8988T (cell line): ENCODE measurements at places on chromosomes 16 and 17.

DNA sequence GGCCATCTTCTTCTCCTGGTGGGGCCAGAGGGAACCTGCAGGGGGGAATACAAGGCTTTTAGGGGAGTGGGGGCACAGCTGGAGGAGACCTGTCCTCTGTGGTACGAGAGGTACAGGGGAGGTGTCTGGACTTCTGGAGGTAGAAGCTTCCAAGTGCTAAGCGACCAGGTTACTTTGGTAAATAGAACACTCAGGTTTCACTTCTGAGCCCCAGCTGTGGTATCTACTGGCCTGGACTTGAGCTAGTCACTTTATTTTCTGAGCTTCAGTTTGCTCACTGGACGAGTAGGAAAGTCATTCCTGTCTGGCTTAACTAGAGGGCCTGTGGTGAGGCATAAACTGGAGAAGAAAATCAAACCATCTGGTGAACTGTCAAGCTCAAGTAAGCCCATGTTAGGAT is at the start of gene HEATR9:
Gene HEATR9, minus strand, starts transcription at position 155 of the 400 bp plus-strand sequence. Its CDS starts 149 bp downstream, at position 6.
- DNase-seq, result no peak

GRCh38 chr16:46916980-46917379 is 32.8 kb downstream of the GPT2 start:
- peak; percentile 69 for DNase-seq

GRCh38 chr16:48008011-48008525 is 147.7 kb downstream of the ABCC12 start:
- no peak for DNase-seq

GRCh38 chr17:71068408-71068750 is 899.0 kb downstream of the KCNJ2 start:
- DNase-seq, result no peak

GRCh38 chr16:56013962-56014552 is 138.9 kb upstream of the CES5A start:
- no peak for DNase-seq

DNA sequence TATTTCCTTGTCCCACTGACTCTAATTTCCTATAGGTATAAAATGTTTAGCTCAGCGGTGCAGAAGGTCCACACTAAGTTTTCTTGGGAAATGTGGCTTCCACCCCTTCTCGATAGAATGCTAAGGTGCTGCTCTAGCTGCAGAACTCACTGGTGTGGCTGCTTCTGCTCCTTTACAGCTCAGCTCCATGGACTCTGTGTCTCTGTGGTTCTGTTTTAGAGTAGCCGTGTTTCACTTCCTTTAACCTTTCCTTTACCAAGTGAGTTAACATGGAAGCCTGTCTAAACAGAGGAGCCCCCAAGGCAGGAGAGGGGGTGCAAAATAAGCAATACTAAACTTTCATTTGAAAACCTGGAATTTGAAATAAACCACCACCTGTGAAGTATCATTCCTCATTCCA is 65.3 kb downstream of the SPECC1 start:
- DNase-seq, result no peak

- no peak for DNase-seq
Observed at GRCh38 chr16:30004424-30004776, 6.4 kb downstream of the DOC2A start.

DNA sequence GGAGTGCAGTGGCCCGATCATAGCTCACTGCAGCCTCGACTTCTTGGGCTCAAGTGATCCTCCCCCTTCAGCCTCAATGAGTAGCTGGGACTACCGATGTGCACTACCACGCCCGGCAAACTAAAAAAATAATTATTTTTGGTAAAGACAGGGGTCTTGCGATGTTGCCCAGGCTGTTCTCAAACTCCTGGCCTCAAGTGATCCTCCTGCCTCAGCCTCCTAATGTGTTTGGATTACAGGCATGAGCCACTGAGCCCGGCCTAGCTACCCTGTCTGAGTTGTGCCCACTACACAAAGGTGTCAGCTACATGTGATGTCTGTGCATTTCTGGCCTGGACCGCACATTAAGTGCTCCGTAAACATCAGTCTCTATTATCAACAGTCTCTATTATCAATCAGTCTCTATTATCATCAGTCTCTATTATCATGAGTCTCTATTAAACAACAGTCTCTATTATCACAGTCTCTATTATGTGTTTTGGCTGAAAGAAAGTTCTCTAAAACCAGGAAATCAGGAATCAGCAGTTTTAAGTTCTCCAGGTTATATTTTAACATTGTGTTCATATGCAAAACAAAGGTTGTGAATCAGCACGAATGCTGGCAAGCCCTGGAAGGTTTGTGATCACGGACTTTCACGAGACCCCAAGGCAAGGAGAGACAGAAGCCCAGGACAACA is 721 bp upstream of the WWOX start:
- DNase-seq, result no peak

- DNase-seq, result no peak
Observed at GRCh38 chr17:82737967-82738877, 2.8 kb downstream of the FN3K start.

DNA sequence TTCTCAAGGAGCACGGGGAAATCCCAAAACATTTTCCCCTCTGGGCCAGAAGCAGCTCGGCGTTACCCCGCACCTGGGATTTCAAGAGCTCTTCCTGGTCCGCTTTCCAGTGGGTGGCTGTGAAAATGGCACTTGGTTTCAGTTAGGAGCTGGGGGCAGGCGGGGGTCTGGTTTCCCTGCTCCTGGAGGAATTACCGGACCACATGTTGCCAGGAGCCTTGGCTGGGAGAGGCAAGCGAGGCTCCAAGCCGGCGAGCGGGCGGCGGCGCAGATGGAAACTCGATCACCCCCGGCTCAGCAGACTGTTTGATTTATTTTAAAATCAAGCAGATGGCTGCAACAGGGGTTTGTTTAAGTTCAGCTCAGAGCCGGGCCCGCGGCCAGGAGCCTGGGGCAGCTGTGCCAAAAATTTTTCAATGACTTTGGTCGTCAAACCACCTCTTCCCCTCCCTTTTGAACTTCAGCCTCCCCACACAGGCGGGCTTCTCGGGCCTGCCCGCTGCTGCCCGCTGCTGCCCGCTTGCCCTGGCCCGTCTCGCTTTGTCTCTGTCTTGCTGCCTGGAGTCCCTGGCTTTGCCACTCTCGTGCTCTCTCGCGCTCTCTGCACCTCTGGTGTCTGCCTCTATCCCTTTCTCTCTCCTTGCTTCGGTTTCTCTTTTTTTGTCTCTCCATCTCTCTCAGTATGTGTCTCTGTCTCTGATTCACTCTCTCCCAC is 108.0 kb upstream of the CIBAR2 start:
- no peak for DNase-seq

DNA sequence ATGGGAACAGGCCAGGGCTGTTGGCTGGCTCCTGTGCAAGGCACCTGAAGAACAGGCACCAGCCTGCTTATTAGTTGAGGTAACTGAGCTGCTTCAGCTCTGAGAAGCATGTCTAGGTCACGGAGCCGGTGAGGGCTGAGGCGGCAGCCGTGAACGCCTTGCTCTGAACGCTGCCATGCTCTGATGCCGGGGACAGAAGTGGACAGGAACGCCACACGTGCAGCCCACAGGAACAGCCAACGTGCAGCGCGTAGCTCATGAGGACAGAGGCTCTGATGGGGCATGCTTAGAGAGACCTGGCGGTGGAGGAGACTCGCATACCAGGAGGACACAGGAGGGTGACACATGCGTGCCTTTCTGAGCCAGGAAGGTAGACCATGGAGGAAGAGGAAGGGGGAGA is 25.6 kb downstream of the USP22 start:
- no peak for DNase-seq

- no peak for DNase-seq
Observed at GRCh38 chr17:80593181-80593580, 48.5 kb downstream of the RPTOR start.
